ENCODE measurements at places on chromosomes 3 and 15. TPM values are rescaled to one million over a fixed set of nuclear protein-coding genes. Genes with fewer than 3 reads are reported as not detected.
A peak's percentile ranks its signal among the peaks of the same experiment; 100 is the strongest.

DNA sequence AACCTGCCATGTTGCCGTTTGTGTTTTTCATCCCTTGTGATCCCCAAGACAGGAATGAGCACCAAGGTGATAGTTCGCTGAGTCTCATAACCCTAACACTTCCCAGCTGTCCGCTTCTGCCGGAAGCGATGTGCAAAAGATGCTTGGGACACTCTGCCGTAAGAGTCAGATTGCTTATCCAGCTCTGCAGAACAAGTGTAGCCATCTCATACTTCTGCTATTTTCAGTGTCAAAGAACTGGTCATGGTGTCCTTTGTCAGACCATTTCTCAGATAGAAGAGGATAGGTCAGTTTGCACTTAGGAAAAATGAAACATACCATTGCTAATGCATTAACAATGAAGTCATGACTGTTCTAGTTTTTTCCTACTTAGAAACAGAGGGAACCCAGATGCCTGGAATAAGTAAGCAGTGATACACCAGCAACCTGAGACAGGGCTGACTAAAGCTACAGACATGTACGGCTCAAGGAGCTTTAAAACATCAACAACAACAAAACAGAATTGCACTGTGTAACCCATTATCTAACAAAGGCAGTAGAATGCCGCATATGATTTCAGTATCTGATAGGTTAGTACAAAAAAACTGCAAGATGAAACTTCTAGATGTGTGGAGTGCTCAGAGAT is 134.0 kb upstream of the IL12A start:
- DNase-seq, result no peak

DNA sequence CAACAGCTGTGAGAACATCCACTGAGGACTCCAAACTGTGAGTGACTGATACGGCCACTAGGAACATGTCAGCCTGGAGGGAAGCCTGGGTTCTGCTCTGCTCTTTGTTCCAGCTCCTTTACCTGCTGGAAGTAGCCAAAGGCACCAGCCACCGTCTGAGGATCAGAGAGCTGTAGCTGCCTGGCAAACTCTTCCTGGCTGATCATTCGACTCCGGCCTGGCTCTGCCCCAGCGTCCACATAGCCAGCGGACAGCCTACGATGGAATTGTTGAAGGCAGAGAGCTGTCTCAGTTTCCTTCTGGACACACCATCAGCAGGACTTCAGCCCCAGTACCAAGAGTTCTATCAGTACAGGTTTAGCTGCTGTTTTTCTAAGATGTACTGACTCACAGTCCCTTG is 5.7 kb downstream of the LPCAT4 start:
- DNase-seq, result no peak

GRCh38 chr15:44340410-44340809 is 51.9 kb downstream of the GOLM2 start:
- no peak for DNase-seq

DNA sequence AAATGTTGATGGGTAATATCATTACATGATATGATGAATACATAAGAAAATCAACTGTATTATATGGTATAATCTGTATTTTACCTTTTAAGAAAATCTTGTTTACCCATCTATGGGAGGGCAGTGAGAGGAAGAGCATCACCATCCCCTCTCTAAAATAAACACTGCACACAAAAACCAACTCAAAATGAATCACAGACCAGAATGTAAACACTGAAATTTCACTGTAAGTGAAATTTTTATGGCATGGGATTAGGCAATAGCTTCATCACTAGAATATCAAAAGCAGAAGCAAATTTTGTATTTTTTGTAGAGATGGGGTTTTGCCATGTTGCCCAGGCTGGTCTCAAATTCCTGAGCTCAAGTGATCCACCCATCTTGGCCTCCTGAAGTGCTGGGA is 26.2 kb downstream of the IFT80 start:
- no peak for DNase-seq

- peak; percentile 42 for DNase-seq
These were observed 172.6 kb downstream of the RBMS3 start for GRCh38 chr3:29453284-29454001.

SMCO1 gene
- not detected for total RNA-seq

DNA sequence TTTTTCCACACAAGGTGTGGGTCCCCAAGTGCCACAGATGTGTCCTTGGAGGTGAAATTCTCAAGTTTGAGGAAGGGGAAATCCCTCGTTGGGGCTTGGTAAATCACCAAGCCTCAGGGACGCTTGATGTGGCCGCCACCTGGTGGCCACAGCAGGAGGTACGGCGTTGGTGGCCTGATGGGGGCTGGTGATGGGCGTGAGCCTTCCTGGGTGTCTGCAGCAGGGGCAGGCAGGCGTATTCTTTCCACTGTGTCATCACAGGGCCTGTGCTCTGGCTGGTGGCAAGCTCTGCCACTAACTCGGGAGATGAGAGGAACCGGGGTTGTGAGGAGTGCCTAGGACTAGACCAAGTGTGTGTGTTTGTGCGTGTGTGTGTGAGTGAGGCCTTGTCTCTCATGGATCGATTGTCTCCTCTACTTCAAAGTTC is 4.2 kb downstream of the ACOX2 start:
- peak; percentile 73 for DNase-seq

POLQ gene
- 0.37 TPM for total RNA-seq

- no peak for DNase-seq
These were observed 23.4 kb downstream of the DPP8 start for GRCh38 chr15:65494076-65494475.

DNA sequence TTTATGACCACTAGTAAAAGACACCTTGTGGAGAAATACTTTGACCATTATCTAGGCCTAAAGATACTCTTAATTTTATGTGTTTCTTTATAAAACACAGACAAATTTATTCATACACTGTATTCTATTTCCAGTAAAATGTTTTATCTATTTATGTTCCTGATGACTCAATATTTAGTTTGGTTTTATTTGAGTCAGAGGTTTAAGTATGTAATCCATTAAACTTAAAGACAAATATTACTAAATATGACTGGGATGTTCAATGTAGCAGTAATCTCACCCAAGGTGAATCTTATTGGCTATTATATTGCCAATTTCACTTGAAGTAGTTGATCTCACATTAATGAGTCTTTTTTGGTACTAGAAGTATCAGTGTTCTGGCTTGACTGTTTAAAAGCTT is 799.7 kb downstream of the CADM2 start:
- DNase-seq, result no peak

VEPH1 gene
- total RNA-seq, result 3.1 TPM

- peak; percentile 17 for DNase-seq
These were observed 60.3 kb downstream of the STRIT1 start for GRCh38 chr3:155233213-155233612.

DNA sequence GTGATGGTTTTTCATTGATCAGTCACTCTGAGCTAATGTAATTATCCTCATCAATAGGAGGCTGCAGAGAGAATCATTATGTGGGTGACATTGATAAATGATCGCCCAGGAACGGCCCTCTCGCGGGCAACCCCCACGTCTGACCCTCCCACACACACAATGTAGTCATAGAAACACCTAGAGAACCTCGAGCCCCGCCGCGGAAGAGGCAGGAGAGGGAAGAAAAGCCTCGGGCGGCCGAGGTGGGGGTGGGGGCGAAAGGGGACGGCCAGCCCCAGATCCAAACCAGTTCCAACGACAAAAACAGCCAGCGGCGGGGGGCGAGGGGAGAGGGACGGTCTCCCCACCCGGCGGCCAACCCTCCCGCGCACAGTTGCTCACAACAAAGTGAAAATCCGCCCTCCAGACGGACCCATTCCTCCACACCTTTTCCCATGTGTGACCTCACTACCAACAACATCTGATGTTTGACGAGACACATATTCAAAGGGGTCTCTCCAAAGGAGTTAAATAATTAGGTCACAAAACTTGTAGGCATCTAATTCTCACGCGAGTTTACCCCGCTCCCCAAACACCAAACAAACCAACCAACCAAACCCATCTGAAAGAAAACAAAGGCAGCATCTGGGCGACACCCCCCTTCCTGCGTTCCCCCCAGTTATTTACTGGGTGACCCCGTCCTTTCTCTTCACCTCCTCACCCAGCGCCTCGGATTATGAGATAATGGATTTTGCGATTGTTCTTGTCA is 213.0 kb downstream of the MEIS2 start:
- no peak for DNase-seq
